SK-N-SH (cell line): ENCODE measurements at places on chromosomes 1 and 21. TPM values are rescaled to one million over a fixed set of nuclear protein-coding genes. Genes with fewer than 3 reads are reported as not detected.

- no peak for DNase-seq
Measured at GRCh38 chr1:26768755-26769154, 19.0 kb upstream of the PIGV start.

GRCh38 chr1:245698860-245699259 is 544.1 kb downstream of the KIF26B start:
- no peak for DNase-seq

- no peak for DNase-seq
Measured at GRCh38 chr21:38817371-38818324, 11.9 kb downstream of the ETS2 start.

DNA sequence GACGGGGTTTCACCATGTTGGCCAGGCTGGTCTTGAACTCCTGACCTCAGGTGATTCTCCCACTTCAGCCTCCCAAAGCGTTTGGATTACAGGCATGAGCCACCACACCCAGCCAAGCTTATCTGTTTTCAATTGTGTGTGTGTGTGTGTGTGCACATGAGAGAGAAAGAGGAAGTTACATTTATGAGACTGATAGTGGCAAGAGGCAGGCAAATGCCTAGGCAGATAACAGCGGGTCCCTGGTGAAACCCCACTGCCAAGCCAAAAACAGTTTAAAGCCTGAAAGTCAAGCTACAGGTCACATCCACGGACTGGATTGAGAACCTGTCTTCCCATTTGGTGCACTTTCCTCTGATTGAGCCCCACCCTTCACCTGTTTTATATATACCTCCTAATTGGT is 35.1 kb upstream of the IFNGR2 start:
- no peak for DNase-seq

- no peak for DNase-seq
Measured at GRCh38 chr1:68916221-68916902, 419.5 kb upstream of the DEPDC1 start.

DNA sequence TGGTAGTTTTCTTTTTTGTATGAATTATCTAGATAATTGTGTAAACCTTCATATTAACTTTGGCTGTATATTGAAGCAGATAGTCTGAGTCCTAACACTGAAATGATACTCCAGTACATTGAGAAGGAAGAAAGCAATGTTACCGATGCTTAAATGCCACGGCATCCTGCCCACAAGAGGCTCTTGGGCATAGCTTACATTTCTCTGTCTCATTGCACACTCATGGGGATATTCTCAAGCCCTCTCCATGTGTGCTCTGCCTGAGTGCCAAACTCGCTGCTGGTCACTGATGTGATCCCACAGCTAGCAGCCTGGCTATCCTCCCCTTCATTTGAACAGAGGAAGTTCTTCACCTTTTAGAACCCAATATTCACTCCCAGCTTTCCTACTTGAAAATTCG is 179.4 kb downstream of the TGFB2 start:
- no peak for DNase-seq

DNA sequence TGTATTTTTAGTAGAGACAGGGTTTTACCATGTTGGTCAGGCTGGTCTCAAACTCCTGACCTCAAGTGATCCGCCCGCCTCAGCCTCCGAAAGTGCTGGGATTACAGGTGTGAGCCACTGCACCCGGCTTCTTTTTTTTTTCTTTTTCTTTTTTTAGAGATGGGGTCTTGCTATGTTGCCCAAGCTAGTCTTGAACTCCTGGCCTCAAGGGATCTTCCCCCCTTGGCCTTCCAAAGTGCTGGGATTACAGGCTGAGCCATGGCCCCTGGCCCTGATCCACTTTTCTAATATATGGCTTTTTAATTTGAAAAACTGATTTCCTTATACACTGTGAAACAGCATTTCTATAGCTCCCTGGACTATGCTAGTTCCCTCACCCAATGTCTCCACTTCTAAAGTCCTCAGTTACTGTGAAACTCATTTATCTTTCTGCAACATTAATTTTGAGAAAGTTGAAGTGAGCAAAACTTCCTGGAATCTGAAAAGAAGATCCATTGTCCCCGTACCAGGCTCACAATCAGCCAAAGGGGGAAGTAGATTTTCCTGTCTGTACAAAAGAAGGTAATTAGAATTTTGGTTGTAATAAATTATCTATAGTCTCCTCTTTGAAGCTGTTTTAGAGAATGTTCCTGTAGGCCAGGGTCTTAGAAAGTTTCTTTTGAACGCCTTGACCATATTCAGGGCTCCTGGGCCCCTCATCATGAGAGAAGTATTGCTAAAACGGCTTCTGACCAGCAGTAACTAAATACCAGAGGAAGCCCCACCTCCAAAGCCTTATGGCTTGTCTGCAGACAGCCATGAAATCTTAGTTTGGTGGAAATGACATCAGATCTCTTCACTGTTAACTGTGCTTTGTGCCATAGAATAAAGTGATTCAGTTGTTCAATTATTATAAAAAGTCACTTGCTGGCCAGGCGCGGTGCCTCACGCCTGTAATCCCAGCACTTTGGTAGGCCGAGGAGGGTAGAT is 34.9 kb downstream of the DEGS1 start:
- DNase-seq = no peak

DNA sequence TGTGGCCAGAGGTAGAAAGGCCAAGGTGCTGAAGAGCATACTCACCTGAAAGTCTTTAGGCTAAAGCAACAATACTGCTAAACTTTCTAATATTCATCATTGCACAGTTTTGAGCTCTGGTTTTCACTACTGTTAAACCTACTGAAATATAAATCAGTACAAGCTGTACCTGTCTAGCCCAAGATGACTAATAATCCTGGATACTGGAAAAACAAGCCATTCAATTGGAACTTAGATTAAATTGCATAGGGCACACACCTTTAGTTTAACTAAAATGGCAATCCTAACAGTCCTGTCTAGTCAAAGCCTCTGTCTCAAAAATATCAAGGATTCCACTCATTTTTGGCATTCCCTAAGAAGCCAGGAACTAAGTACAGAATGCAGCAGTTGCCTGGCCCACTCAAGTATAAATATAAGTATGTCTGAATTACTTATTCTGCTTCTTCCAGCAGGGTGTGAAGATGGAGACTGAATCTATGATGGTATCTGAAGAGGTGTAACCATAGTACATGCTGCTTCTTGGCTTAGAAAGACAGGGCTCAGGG is 3.1 kb downstream of the CHML start:
- no peak for DNase-seq

- no peak for DNase-seq
Measured at GRCh38 chr1:52916241-52916975, 5.1 kb downstream of the ECHDC2 start.

DNA sequence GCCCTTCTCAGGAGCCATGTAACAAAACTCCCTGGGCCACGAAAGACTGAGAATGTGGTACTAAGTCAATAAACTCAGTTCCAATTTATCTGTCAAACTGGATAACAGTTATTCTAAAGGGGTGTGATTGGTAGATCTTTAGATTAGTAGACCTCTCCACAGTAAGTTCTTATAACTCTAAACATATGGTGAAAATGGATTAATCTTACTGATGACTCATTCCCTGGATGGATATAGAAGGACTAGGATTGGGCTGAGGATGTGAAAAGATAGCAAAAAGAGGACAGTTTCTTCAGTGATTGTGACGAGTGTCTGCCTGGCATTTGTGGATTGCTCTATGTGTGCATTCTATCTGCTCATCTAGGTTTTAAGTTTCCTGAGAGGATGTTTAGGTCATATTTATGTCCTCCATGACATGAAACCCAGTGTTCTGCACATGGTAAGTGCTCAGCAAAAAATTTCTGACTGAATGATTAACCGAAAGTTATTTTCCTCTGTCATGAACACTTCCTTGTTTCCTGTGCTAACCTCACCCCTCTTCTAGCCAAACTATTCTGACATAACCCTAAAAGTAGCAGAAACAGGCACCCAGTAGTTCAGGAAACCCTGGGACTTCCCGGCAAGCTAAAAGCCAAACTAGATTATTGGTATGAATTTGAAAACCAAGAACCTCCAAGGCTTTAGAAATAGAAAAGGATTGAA is 397.5 kb upstream of the PLXNA2 start:
- no peak for DNase-seq

DNA sequence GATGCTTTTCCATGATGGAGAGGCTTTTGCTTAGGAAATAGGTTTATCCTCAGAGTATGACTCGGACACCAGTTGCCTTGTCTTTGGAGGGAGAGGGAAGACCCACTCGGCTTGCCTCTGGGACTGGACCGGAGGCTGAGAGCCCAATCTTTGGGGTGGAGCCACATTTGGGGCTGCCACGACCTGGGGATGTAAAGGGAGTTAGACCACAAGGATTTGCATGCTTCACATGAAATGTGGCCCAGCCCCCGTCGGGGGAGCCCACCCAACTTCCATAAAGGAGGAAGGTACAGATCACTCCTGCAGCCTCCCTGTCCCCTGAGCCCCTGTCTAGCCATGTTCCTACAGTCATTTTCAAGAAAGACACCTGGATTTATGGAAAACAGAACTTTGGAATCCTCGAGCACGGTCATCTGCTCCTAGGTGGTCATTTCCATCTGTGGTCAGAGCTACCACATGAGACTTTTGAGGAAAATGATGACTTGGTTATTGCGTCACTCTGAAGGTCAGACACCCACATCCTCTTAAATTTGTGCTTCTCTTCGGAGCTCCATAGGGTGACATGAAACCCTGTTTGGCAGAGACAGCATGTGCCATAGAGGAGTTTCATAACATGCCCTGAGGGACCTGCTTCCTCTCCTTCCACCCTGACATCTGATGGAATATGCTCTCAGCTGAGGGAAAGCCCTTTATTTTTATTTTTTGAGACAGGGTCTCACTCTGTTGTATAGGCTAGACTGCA is 99.4 kb upstream of the SLC45A1 start:
- DNase-seq = no peak

- no peak for DNase-seq
Measured at GRCh38 chr1:30290581-30290980, 432.8 kb downstream of the MATN1 start.

DNA sequence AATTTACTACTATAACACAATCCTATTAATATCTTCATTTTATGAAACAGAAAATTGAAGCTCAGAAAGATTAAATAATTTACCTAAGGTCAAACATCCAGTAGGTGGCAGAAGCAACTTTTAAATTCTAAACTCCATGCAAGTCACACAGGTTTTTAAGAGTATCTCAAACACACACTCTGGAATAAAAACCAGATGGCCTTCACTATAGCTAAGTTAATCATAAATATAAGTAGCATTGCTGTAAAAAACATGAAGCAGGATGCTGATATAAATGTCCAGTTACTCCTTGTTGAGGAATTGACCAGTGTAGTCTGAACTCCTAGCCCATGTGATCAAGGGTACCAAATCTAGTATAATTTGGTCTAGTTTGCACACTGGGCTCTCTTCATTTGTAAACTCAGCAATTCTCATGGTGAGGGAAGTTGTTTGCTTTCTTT is 9.4 kb upstream of the FMO3 start:
- peak; percentile 1 for DNase-seq

DNA sequence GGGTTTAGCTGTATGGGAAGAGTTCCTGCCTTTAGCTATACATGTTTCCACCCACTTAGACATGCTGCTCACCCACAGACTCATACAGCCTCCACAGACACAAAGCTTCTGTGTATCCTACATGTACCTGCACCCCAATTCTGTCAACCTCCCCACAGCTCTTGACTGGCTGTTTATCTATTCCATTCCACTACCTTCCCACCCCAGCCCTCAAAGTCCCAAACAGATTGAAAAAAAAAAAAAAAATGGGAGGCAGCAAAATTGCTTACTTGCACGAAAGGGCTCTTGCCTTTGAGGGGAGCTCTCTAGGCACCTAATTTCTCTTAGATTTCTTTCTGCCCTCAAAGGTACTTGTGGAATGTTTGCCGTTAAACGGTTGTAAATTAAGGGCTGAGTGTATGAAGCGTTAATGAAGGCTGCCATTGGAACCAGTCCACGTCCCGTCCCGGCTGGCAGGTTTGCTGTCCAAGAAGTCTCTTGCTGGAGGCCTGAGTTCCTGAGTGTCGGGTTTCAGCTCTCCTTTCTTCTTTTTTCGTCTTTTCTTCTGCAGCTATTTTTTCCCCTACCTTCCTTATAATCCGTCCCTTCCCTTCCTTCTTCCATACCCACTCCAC is 43.6 kb downstream of the PBX1 start:
- DNase-seq = no peak

DNA sequence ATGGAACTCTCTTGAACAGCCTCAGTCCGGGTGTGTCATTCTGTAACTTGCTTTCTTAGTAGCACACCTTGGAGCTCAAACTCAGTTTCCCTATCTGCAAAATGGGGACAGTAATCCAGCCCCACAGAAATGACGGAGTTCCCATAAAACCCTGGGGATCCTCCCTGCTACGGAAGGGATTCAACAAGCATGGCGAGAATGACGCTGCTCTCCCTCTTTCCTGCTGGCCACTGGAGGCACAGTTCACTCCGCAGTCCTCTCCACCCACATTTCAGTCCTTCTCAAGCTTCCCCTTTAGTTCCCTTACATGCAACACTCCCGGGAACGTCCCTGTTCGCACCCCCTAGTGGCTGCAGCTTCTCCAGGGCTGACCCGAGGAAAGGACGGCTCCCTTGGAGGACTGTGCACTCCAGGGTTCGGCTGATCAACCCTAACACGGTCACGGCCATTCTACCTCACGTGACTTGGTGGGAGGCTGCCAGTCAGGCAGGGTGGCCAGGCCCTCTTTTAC is 20.6 kb downstream of the RUNX3 start:
- no peak for DNase-seq

GRCh38 chr1:173669491-173669941 is at the start of gene ANKRD45:
TSS of gene ANKRD45 (minus strand) at chr1:173669851. CDS start at chr1:173659418, 10,433 bp downstream.
- DNase-seq = peak; percentile 83

DNA sequence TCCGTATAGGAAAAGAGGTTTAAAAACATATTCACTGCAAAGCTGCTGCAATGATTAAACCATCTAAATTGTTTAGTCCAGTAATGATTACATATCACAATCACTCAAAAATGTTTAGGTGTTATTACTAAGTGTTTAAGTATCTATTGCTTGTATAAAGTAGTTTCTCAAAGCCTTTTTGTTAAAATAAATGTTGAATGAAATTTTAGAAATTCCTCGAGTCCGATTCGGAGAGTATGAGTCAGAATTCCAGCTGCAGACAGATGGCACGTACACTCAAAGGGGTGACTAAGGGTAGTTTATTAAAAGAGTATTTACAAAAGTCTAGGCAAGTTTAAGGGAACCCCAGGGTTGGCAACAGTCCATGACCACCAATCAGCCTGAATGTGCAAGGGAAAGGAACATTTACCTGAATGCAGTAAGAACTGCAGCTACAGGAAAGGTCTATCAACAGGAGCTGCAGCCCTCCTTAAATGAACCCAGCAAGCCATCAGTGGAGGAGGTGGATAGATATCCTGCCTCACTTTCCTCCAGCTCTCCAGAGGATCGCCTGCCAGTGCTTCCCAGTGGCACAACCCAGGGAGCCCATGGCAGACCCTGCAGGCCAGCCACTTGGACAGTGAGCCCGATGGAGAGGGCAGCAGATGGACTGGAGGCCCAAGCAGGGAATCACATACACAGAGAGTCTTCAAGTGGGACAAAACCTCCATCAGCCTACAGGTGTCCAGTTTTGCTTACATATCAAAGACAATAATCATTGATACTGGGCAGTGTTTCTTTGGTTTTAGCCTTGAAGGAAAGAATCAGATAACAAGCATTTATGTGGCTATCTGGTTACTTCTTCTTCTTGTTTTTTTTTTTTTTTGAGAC is 92.1 kb upstream of the SLC44A3 start:
- DNase-seq = no peak

GRCh38 chr1:205350691-205351141 is 6.0 kb downstream of the KLHDC8A start:
- no peak for DNase-seq

MYBPH gene
- polyA plus RNA-seq = 0.12 TPM in 1 of 2 replicates, not detected in the other

TFF3 gene
- polyA plus RNA-seq = not detected in 2 replicates

CELA3B gene
- polyA plus RNA-seq = not detected in 2 replicates

ZYG11A gene
- 0.41 TPM in 2 replicates for polyA plus RNA-seq
